Renal pelvis (tissue), 12 donors: ENCODE measurements at places on chromosomes 5 and 9.

- no peak for DNase-seq
These were observed 98.2 kb downstream of the USP20 start for GRCh38 chr9:129933185-129934040.

DNA sequence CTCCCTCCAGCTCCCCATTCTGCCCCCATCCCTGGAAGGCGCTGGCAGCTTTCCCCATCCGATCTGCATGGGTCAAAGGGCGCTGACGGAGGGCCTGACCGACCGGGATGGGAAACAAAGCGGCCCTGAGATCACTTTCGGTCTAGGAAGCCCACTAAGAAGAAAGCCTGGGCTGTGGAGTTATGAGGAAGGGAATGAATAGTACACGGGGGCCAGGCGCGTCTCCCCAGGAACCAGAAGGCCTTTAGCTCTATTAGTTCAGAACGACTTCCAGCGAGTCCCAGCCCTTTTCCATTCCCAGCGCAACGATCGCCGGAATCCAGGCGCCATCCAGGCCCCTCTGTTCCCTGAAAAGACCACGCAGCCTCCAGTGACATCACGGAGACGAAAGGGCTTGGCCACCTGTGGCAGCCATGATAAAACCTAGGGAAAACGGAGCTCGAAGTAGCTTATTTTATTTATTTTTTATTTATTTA, 70.1 kb upstream of the CCDC180 start:
- no peak for DNase-seq

- DNase-seq: no peak
These were observed 232.0 kb upstream of the FAM174A start for GRCh38 chr5:100303216-100303615.

- no peak for DNase-seq
These were observed 6.5 kb upstream of the CARD19 start for GRCh38 chr9:93089481-93089991.

DNA sequence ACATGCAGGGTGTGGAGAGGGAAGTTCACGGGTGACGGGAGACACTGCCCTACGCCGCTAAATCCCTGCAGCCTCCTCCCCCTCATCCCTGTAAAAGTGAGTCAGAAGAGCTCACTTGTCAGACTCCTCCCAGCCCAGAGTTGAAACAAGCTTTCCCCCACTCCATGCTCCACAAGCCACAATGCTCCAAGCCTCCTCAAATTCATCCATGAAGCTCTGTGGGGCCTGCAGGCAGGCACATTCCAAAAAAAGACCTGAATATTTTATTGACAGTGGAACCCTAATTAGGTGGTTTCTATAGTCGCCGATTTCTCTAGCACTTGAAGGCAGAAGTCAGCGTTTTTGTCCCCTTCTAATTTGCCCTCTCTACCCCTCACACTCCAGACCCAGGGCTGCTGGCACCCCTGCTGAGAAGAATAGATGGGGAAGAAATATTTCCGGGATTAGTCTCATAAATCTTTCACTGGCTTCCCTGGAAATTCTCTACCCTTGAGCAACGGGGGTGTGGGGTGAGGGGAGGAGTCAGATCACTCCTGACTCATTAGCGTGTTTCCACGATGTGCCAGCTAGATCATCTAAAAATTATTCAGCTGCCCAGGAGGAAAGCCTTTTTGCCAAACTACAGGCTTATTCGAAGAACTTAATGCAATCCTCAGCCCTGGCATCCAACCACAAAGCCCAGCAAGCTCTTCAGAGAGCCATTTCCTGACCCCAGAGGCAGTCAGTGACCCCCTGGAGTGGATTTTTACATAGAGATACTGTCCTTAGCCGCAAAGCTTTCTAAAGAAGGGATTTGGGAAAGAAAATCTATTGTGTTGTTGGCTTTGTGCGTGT, 97.1 kb downstream of the ENC1 start:
- DNase-seq: peak; percentile 57

GRCh38 chr9:34334916-34335315, 5.5 kb downstream of the NUDT2 start:
- no peak for DNase-seq

GRCh38 chr9:16281707-16282106, 588.8 kb downstream of the BNC2 start:
- DNase-seq: no peak

GRCh38 chr5:56327809-56328208, 94.7 kb upstream of the ANKRD55 start:
- DNase-seq: no peak
